ENCODE measurements at places on chromosomes 1 and 21.

GRCh38 chr1:231731268-231731667 lies 104.7 kb downstream of the DISC1 start:
- DNase-seq, result no peak

DNA sequence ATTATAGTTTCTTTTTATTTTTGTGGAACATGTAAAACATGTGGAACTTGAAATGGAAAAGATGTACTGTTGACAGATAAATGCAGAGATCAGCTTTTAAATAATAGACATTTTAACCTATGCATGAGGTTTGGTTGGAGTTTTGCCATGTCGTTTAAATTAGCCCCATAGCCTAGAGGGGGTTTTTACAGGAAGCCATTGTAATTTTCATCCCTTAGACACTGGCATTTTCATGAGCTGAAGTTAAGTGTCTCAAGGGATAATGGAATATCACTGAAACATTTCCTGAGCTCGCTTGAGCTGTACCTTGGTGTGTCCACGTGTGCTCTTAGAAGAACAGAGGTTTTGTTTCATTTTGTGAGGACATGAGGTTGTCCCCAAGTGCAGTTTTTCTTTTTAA lies 54.2 kb downstream of the HMCN1 start:
- DNase-seq, result no peak

DNA sequence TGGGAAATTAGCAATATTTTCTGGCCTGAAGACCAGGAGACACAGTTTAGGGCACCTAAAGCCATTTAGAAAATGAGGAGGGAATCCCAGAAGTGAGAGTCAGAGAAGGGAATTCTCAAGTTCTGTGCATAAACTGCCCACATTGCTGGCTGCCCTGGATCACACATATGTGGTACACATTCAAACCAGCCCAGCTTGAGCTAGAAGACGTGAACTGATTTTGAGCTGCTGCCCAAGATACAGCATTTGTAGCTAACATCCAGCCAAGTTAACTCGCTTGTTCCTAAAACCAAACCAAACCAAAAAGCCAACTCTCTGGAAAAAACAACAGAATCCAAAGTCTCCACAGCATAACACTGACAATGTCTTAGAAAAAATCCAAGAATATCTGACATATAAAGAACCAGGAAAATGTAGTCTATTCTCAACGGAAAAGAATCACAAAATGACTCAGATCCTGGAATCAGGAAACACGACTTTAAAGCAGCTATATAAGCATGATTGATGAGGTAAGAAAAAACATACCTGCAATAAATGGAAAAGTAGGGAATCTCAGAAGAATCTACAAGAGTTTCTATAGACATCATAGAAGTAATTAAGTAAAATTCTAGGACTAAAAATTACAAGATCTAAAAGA lies 18.2 kb upstream of the QSOX1 start:
- DNase-seq, result no peak

- DNase-seq, result no peak
Observed at GRCh38 chr21:14814991-14815390, 249.8 kb downstream of the NRIP1 start.

- no peak for DNase-seq
Observed at GRCh38 chr1:199913318-199913717, 114.2 kb upstream of the NR5A2 start.

GRCh38 chr21:40569357-40569756 lies 277.6 kb downstream of the DSCAM start:
- no peak for DNase-seq

DNA sequence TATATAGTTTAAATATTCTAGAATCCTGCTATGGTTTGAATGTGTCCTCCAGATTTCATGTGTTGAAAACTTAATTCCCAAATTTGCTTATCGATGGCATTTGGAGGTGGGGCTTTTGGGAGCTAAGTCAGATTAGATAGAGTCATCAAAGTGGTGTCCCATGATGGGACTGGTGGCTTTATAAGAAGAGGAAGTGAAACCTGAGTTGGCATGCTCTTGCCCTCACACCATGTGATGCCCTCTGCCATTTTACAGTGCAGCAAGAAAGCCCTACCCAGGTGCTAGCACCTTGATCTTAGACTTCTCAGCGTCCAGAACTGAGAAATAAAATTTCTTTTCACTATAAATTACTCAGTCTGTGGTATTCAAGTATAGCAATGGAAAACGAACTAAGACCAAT lies 111.3 kb downstream of the TGFB2 start:
- DNase-seq, result no peak
